ENCODE measurements at places on chromosomes 3 and 15.

DNA sequence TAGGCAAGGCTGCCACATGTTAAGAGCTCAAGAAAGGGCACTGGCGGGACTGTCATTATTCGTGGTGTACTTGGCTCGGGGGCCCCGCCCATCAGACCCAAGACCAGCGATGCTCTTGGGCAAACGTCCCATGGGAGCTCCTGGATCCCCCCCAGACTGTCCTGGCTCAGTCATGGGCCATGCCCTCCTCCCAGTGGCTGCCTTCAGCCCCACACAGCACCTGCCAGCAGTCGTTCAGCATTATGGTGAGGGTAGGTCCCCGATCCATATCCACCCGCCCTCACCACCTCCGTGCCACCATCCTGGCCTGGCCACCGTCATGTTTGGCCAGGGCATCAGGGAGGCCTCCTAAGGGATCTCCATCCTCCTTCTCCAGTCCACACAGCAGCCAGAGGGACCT is 51.4 kb upstream of the IQSEC1 start:
- no peaks in the 10 kb centered on the region for H3K36me3 ChIP-seq
- no peaks in the 10 kb centered on the region for H3K4me1 ChIP-seq
- no peak overlapping the region for H3K4me3 ChIP-seq
- no peak for DNase-seq
- H3K27me3 ChIP-seq, result no peaks in the 10 kb centered on the region
- H3K27ac ChIP-seq, result no peak overlapping the region

DNA sequence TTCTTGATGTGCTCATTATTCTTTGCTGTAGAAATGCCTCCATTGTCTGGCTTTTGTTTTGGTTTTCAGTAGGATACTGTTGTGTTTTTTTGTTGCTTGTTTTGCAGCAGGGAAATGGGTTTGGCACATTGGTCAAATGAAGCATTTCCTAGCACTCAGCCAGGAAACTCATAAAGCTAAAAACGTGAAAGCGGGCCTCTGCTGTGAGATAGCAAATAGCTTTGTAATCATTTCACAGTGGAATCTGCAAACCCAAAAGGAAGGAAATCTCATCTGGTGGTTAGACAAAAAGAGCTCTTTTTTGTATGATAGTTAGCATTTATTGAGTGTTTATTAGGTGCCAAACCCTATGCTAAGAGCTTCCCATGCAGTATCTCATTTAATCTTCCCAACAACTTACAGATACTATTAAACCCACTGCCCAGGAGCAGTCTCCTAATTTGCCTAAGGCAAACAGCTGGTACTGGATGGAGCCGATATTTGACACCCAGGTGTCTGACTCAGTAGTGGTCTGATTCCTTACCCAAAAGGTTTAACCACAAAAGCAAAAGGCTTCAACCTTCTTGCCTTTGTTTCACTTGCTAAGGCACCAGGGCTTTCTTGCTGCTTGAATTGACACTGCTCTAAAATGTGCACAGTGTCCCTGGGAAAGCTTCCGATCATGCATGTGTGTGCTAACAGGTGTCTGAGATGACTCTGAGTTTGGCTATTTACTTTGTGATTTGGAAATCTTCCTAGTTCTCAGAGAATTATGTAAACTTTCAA is 527.9 kb upstream of the MDFIC2 start:
- H3K36me3 ChIP-seq, result no peaks in the 10 kb centered on the region
- no peaks in the 10 kb centered on the region for H3K27me3 ChIP-seq
- H3K27ac ChIP-seq, result no peak overlapping the region
- H3K4me3 ChIP-seq, result no peak overlapping the region

DNA sequence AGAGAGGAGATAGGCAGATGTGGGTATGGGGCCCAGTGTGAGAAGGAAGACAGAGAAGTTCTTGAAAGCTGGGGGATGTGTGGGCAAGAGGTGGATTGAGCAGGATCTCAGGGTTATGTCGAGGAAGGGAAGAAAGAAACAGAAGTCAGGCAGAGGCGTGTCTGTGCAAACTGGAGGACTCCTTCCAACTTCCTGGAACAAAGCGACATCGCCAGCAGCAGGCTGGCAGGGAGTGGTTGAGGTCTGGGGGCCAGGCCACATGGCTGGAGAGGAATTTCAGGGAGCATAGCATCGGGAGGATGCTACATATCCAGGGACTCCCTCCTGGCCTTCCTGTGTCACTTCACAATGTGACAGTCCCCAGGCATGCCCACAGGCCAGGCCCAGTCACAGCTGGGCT is 42.9 kb upstream of the MYZAP start:
- no peaks in the 10 kb centered on the region for H3K27me3 ChIP-seq
- no peaks in the 10 kb centered on the region for H3K4me1 ChIP-seq
- H3K4me3 ChIP-seq, result no peak overlapping the region
- no peaks in the 10 kb centered on the region for H3K36me3 ChIP-seq

DNA sequence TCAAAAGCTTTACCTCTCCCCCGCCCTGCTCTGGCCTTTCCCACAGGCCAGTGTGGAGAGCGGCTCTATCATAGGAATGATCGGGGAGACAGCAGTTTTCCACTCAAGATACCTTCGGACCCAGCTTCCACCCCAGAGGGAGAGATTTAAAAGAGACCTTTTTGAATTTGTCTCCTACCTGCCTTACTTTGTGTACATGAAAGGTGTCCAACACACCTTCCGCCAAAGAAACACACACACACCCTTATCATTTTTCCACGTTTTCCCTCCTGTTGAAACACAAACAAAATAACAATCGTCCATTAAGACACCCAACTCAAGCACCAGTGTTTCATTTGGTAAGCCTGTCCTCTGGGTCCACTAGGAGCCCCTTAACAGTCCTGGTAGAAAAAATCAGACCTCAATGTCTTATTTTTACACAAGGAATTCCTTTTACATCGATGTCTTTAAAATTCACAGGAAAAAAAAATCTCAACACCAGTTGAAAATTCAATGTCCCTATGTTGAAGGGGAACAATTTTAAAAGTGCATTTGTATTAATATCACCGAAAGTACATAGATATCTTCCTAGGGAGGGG is 4.0 kb downstream of the HES1 start:
- peaks cover 66% of the 10 kb centered on the region for H3K4me1 ChIP-seq
- H3K4me3 ChIP-seq, result no peak overlapping the region
- no peak for DNase-seq
- H3K27ac ChIP-seq, result no peak overlapping the region
- H3K36me3 ChIP-seq, result peaks cover 3% of the 10 kb centered on the region

- H3K27me3 ChIP-seq, result no peaks in the 10 kb centered on the region
- H3K27ac ChIP-seq, result no peak overlapping the region
- no peaks in the 10 kb centered on the region for H3K36me3 ChIP-seq
- DNase-seq, result no peak
These were observed 499.5 kb upstream of the PROK2 start for GRCh38 chr3:72284471-72284870.

DNA sequence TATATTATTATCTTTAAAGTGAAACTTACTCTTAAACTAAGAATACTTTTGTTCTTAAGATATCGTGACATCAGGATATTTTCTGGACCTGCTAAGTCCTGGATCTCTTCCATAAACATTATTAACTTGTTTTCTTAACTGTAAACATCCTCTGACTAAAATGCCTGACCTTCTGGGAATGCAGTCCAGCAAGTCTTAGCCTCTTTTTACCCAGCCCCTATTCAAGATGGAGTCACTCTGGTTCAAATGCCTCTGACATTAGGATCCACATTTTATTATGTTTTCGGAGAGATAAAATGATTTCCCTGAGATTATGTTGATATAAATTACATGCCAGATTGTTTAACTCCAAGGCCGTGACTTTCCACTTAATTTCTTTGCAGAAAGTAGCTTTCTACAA is 37.6 kb downstream of the OSTN start:
- no peaks in the 10 kb centered on the region for H3K36me3 ChIP-seq
- no peak for DNase-seq
- no peaks in the 10 kb centered on the region for H3K27me3 ChIP-seq
- no peak overlapping the region for H3K27ac ChIP-seq
- H3K4me1 ChIP-seq, result no peaks in the 10 kb centered on the region
- no peak overlapping the region for H3K4me3 ChIP-seq

DNA sequence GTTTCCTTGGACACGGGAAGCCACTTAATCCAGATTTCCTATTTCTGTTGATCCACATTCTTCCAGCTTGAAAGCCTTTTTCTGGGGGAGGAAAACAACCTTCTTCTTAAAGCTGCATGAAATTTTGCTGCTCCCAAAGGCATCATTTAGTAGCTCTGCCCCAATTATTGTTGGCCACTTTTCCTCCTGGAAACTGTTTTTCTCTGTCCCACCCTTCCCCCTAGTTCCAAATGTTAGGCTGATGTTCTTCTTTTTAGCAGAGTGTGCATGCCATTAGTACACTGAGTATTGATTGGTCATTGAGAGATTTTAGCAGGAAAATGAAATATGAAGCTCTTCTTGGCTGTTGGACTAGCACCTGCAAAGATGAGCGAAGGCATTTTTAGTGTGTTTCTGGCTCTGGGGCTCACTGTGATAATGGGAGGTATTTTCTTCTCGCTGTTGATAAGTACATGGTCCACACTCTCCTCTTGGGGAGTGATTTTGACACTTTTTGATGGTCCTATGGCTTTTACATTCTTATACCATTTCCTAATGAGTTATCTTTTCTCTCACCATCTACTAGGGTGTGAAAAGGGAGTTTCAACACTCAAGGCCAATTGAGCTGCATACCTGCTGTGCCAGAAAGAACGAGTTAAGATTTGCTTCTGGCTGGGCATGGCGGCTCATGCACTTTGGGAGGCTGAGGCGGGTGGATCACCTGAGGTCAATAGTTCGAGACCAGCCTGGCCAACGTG is 200.5 kb downstream of the PTPRG start:
- H3K27ac ChIP-seq, result no peak overlapping the region
- H3K27me3 ChIP-seq, result no peaks in the 10 kb centered on the region
- DNase-seq, result no peak
- no peak overlapping the region for H3K4me3 ChIP-seq

- no peak for DNase-seq
- no peaks in the 10 kb centered on the region for H3K27me3 ChIP-seq
- H3K4me1 ChIP-seq, result peaks cover 10% of the 10 kb centered on the region
- H3K4me3 ChIP-seq, result no peak overlapping the region
- no peaks in the 10 kb centered on the region for H3K36me3 ChIP-seq
- no peak overlapping the region for H3K27ac ChIP-seq
These were observed 5.4 kb downstream of the NKIRAS1 start for GRCh38 chr3:23911397-23911796.

- no peaks in the 10 kb centered on the region for H3K27me3 ChIP-seq
- no peaks in the 10 kb centered on the region for H3K36me3 ChIP-seq
- no peak overlapping the region for H3K4me3 ChIP-seq
- no peak for DNase-seq
- H3K27ac ChIP-seq, result no peak overlapping the region
These were observed 21.2 kb upstream of the MTMR14 start for GRCh38 chr3:9627901-9628633.

- H3K4me1 ChIP-seq, result peaks cover 5% of the 10 kb centered on the region
- no peak overlapping the region for H3K4me3 ChIP-seq
- H3K27ac ChIP-seq, result no peak overlapping the region
- peaks cover 15% of the 10 kb centered on the region for H3K36me3 ChIP-seq
- DNase-seq, result no peak
These were observed 9.2 kb downstream of the HSPBAP1 start for GRCh38 chr3:122784436-122784835.

GRCh38 chr15:58761010-58761388 is 10.1 kb upstream of the MINDY2 start:
- no peak overlapping the region for H3K4me3 ChIP-seq
- H3K27me3 ChIP-seq, result no peaks in the 10 kb centered on the region
- H3K27ac ChIP-seq, result no peak overlapping the region
- 0 out of 2 replicates have a peak, but pooled peaks cover 4% of the 10 kb centered on the region for H3K4me1 ChIP-seq
- H3K36me3 ChIP-seq, result no peaks in the 10 kb centered on the region
- peak; percentile 63 for DNase-seq

GRCh38 chr15:48332642-48333034 is 1.4 kb downstream of the DUT start:
- H3K27me3 ChIP-seq, result no peaks in the 10 kb centered on the region
- H3K4me3 ChIP-seq, result peak overlapping the region; percentile 71
- H3K27ac ChIP-seq, result peak overlapping the region; percentile 75
- peak; percentile 61 for DNase-seq

DNA sequence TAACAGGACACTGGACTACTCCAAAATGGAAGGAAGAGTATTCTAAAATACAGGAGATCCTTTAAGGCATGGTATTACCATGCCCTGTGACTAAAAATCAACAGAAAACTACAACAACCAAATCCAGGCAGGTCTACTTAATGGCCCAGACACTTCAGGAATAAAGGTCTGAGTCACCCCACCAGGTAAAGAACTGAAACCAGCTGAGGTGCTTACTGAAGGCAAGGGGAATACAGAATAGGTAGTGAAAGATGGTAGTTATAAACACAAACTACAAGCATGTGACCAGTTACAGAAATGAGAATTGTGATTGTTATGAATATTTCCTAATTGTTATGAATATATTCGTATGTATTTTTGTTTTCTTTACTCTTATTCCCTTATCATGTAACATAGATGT is 13.4 kb downstream of the IFT57 start:
- peaks cover 6% of the 10 kb centered on the region for H3K4me1 ChIP-seq
- H3K27ac ChIP-seq, result no peak overlapping the region
- H3K4me3 ChIP-seq, result no peak overlapping the region
- H3K36me3 ChIP-seq, result peaks cover 29% of the 10 kb centered on the region

GRCh38 chr15:88776646-88777045 is 26.6 kb upstream of the ACAN start:
- no peaks in the 10 kb centered on the region for H3K36me3 ChIP-seq
- H3K4me3 ChIP-seq, result no peak overlapping the region

DNA sequence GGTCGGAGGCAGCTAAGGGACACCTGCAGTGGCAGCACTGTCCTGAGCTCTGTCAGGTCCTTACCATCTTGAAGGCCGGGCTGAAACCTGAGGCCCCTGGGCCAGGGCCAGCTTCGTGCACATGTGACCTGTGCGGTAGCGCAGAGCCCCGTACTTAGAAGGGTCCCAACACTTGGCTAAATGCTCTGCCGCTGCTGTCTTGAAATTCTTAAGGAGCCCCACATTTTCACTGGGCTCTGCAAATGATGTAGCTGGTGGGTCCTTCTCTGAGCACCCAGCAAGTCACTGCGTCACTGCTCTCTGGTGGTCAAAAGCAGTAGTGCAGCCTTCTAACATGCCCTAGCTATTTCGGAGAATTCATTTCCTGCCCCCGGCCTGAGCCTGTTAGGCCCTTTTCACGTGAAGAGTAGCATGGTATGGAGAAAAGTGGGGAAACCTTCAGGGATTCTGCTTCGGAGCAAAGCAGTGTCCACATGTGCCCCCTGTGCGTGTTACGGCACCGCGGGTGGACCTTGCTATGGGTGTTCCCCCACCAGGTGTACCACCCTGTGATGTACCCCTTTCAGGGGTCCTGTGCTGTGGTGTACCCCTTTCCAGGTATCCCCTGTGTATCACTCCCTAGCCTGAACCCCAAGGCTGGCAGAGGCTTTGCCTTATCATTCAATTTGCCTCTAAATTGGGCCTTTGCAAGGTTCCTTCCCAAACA is 79.7 kb downstream of the TMEM266 start:
- no peaks in the 10 kb centered on the region for H3K36me3 ChIP-seq
- peak; percentile 90 for DNase-seq
- H3K4me3 ChIP-seq, result no peak overlapping the region
- no peaks in the 10 kb centered on the region for H3K4me1 ChIP-seq

- peak; percentile 82 for DNase-seq
- H3K4me1 ChIP-seq, result peaks cover 36% of the 10 kb centered on the region
- H3K27ac ChIP-seq, result no peak within 1 kb of the TSS
- no peaks in the 10 kb centered on the region for H3K36me3 ChIP-seq
- no peaks in the 10 kb centered on the region for H3K27me3 ChIP-seq
These were observed at the start of gene ZMYND10 for GRCh38 chr3:50345586-50346234. ZMYND10 (minus strand) TSS chr3:50345732; CDS start chr3:50345579, 153 bp downstream.

All from Karpas-422 (cell line).